ENCODE measurements at places on chromosomes 7 and 10.

GRCh38 chr10:110393866-110394265 lies 89.1 kb upstream of the SMNDC1 start:
- no peak for DNase-seq

DNA sequence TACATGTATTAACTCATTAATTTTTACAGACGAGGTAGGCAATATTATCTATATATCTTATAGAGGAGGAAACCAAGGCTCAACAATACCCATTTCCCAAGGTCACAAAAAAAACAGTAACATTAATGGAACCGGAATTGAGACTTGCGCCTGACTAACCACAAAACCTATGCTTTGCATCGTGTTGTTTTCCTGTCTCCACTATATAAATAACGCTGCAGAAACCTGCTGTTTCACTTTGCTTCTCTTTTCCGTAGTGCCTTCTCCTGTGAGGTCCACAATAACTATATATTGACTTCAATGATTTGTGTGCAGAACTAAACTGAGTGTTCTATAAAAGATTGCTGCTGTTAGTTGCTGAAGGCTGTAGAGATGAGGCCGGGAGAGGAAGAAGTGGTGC lies 97.7 kb upstream of the RPA3 start:
- DNase-seq: no peak

GRCh38 chr7:149475121-149476045 lies 14.5 kb upstream of the ZNF777 start:
- no peak for DNase-seq

DNA sequence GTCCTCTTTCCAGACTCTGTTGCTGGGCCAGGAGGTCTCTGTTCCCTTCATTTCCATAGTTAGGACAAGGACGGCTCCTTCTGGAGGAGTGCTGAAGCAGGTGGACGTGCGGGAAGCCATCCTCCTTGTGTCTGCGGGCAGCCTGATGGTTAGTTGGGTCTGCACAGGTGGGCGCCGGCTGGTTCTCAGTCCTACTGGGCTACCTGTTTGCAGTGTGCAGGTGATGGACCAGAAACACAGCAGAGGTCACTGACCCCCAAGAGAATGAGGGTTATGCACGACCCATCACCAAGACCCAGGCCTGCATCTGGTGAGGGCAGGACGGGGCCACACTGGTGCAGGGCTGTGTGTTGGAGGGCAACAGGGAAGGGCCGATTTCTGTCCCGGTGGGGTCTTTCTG lies 7.8 kb downstream of the RARRES2 start:
- DNase-seq: no peak

DNA sequence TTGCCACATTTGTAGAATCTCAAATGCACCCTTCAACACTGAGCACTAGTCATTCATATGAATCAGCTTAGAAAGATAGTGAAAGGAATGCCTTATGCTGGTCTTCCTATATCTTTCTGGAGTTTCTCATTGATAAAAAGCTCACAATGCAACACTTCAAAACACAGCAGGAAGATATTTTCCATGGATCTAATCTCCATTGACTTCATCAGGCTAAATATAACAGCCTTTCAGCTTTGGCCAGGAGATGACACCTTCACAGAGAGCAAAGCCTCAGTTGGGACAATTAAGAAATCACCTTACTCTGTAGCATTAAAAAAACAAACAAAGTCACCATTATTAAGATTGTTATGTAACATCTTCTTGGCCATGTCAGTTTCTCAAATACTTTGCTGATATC lies 6.7 kb downstream of the NRP1 start:
- DNase-seq: no peak

DNA sequence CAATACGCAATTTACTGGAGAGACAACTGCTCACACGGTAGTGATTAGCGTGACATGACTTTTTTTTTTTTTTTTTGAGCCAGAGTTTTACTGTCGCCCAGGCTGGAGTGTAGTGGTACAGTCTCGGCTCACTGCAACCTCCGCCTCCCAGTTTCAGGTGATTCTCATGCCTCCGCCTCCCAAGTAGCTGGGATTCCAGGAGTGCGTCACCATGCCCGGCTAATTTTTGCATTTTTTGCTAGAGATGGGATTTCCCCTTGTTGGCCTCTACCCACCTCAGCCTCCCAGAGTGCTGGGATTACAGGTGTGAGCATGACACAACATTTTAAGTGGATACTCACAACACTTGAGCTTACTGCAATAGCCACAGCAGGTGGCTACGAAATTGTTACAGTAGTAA lies 11.9 kb downstream of the ARL4A start:
- no peak for DNase-seq

DNA sequence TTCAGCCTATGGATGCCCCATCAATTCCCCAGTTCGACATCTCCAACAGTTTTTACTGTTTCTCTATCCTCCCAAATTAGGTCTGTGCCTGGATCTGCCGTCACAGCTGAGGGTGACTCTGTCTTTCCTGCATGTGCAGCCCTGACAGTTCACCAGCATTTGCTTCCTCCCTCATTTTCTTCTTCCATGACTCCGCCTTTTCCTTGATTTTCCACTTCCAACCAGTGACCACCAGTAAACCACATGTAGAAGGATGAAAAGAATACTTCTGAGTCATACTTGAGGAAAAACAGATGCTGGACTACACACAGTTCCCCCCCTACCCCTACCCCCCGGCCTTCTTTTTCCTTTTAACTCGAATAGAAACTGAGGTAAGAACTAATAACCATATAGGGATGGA lies 311.8 kb upstream of the POM121L12 start:
- DNase-seq: no peak

DNA sequence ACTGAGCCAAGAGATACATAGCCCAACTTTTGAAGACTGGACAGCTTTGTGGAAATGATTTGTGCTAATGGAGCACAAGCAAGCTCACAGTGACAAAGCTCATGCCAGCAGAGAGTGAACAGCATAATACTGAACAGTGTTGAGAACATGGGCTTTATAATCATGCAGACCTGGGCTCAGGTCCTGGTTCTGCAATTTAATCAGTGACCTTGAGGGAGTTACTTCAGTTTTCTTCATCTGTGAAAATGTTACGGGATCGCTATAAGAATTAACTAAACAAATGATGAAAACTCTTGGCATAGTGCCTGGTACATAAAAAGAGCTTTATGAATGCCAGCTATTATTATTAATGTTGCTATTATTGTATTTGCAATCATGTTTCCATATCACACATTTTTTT lies 690.5 kb upstream of the LRRN3 start:
- DNase-seq: no peak

DNA sequence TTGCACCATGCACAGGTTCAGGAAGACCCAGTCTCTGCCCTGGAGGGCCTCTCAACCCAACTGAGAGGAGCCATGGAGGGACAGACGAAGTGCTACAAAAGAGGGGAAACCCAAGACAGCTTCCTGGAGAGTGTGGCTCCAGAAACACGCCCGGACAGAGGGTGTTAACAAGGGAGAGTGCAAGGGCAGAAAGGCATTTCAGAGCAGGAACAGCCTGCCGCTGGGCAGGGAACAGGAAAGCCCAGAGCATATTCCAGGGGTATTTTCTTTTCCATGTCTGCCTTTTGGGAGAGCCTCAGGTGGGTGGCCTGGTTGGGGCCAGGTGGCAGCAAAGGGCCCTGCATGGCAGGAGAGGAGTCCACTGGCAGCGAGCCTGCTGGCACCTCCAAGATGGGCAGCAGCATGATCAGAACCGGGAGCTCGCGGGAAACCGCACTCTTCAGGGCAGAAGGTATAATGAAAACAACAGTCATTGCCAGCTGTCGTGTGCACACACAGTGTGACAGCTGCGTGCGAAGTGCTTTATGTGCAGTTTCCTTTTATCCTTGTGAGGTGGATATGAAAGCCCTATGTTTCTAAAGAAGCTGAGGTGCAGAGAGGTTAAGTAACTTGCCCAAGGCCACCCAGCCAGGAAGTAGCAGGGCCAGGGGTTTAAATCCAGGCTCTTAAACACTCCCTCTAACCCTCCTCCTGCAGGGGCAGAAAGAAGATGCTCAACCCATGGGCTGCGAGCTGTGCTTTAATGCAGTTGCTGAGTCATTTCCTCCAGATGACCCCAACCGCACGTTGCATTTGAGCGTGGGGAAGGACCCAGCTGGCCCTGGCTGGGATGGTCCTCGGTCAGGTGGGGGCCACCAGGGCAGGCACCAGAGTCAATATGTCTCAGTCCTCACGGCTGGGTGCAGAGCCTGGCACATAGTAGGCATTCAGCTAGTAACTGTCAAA lies 128.6 kb downstream of the OAT start:
- DNase-seq: peak; percentile 62

DNA sequence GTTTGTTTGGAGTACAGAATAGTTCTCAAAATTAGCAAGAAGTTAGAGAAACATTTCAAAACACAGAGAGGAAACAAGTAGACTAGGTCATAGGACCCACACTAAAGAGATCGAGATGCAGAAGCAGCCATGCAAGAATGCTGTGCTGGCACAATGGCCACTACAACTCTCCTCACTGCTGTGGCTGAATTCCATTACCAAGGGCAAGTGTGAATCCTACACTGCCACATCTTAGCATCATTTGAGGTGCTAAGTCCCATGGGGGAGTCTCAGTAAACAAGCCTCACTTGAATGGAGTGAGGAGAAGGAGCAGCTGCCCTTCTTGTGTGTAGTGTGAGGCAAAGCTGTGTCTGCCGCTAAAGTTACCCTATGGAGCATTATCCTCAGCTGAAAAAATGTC lies 56.7 kb downstream of the PCLO start:
- DNase-seq: no peak

DNA sequence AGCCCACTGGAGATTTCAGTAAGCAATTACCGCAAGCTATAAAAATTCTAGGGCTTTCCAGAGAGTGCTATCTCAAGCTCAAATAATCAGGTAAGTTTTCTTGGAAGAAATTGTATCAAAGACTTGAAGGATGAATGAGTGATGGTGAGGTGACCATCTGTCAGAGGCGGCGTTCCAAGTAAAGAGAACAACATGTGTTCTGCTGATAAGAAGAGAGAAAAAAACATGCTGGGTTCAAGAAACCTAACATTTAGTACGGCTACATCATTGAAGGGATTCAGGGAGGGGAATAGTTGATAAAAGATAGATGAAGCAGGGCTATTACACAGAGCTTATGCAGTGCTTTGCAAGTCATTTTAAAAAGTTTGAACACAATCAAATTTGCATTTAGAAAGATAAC lies 100.7 kb downstream of the GNAI1 start:
- DNase-seq: no peak

All from substantia nigra (tissue), 51 donors.